ENCODE measurements at places on chromosomes 12 and 14. TPM values are rescaled to one million over a fixed set of nuclear protein-coding genes. Genes with fewer than 3 reads are reported as not detected.

GPRC5D gene
- not detected for total RNA-seq

DNA sequence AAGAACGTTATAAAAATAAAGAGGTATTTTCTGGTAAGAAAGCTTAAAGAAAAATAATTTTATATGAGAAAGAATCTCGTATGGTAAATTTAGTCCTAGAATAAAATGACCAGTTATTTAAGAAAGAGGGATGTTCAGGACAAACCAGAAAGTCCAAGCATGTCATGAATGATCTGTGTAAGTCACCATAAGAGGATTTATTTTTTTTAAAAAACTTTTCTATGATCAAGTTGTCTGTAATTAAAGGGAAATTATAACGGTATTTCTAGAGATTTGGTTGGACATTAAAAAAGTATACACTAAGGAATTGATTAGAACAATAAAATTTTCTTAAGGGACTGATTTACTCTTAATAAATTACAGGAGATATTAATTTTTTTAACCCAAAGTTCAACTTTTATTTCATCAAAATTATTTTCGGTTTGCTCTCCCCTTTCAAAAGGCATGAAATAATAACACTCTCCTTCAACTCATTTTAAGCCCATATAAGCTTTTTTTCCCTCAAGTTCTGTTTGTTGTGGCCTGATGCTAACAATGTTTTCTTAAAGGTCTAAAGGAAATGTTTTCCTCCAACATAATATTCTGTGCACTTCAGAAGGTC is 49.9 kb upstream of the CPSF6 start:
- DNase-seq = no peak
- H3K27ac ChIP-seq = no peak overlapping the region
- H3K27me3 ChIP-seq = no peaks in the 10 kb centered on the region
- peaks cover 1% of the 10 kb centered on the region for H3K36me3 ChIP-seq

GRCh38 chr12:24808651-24809050 is 140.2 kb downstream of the BCAT1 start:
- H3K27ac ChIP-seq = no peak overlapping the region
- no peaks in the 10 kb centered on the region for H3K27me3 ChIP-seq
- H3K4me3 ChIP-seq = no peak overlapping the region
- no peak for DNase-seq
- H3K4me1 ChIP-seq = peaks cover 4% of the 10 kb centered on the region

DNA sequence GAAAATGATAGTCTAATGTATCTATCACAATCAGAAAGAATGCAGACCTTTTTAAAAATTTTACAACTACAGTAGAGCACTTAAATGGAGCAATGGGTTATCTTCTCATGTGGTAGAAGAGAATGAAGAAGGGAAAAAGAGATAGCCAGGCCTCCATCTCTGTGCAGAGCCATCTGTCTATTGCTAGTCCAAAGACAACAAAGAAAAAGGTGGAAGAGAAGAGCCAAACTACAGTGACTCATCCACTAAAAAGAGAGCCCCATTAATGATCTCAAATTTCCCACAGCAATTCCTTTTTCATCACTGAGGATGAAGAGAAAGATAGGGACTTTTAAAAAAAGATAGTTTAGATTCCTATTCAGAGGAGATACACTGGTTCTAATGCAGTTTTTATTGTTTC is 232.9 kb downstream of the ATXN7L3B start:
- H3K4me3 ChIP-seq = no peak overlapping the region
- H3K27me3 ChIP-seq = no peaks in the 10 kb centered on the region
- H3K36me3 ChIP-seq = no peaks in the 10 kb centered on the region
- DNase-seq = no peak

DNA sequence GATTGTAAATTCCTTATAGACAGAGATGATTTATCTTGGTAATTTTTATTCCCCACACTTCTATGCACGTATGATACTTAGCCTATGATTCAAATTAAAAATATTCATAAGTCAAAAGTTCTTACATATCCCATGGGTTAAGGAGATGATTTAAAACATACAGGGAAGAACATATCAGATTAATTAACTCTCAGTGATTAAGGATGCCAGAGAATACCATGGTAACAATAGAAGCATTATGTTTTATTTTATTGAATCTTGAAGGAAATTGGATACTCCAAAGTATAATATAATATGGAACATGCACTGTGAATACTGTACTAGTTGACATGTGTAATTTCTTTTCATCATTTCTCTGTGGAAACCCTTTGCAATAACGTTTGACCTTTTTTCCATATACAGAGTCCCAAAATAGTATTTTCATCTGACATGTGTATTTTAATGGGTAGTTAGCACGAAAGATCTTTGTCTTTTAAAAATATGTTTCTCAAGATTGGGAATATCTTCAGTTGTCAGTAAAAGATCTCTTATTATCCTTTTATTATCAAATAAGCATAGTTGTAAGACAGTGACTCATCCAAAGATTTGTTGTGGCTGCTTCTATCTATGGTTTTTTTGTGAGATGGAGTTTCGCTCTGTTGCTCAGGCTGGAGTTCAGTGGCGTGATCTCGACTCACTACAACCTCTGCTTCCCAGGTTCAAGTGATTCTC is 166.7 kb downstream of the RAD51B start:
- peak; percentile 4 for DNase-seq
- no peak overlapping the region for H3K27ac ChIP-seq

DNA sequence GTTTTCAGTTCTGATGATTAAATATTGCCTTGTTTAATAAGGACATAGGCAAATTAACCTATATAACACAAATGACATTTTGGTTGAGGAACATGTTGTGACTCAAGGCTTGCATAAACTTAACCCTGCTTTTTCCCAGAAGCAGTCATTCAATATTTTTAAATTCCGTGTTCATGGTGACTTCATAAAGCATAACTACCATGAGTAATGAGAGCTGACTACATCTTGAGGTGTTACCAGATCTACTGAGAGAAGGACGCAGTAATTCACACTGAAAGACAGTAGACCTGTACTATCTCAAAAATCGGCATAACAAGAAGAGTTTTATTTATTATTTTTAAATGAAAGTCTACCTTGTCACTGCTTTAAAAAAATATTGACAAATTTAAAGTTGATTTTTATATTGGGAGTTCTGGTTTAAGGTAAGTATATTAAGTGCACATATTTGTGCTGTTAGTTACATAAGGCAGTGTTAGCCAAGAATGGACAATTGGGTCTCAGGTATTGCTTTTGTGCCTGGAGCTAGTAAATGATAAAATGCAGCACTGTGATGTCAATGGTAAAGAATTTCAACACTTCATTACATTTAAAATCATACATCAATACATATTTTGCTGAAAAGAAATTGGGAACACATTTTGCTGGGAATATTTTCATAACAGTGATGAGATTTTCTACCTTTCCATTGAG is 1198.5 kb downstream of the FSCB start:
- DNase-seq = no peak
- H3K4me1 ChIP-seq = no peaks in the 10 kb centered on the region
- H3K27ac ChIP-seq = no peak overlapping the region
- H3K4me3 ChIP-seq = no peak overlapping the region

DNA sequence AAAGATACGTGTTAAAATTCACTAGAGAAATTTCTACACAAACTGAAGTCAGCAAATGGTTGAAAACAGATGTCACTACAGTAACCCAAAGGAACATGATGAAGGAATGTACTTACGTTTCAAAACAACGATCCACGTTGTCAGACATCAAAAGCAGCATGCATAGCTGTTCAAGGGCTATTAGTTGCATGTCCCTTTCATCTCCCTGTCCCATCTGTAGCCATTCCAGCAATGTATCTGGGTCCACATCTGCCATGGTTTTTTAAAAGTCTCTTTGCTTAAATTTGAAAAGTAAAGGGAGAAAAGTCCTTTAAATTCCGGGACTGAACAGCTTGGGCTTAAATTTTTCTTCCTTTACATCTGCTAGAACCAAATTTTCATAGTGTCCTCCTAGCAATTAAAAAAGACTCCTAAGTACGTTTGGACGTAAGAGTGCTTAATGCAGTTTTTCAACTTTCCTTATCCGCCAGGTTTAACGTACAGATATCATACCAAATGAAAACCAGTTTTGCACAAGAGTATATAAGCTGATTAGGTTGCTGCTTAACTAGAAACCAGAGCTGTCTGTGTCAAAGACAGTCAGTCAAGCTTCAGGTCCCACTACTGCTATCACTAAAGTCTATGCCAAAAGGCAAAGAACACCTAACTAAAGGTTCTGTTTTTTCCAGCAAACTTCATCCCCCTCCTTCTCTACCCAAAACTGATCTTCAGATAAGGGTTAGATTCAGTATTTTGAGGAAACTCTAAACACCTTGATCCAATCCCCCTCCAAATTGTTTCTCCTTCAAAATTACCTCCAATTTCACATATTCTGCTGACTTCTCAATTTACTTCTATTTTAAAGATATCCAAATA is 1.7 kb downstream of the HECTD1 start:
- peak overlapping the region; percentile 76 for H3K27ac ChIP-seq
- H3K4me1 ChIP-seq = peaks cover 38% of the 10 kb centered on the region
- H3K36me3 ChIP-seq = peaks cover 21% of the 10 kb centered on the region
- peak overlapping the region; percentile 89 for H3K4me3 ChIP-seq

- H3K27ac ChIP-seq = no peak overlapping the region
- DNase-seq = peak; percentile 94
- no peaks in the 10 kb centered on the region for H3K36me3 ChIP-seq
- H3K4me1 ChIP-seq = peaks cover 10% of the 10 kb centered on the region
- peaks cover 39% of the 10 kb centered on the region for H3K27me3 ChIP-seq
Observed at GRCh38 chr14:106872611-106873446, 1346.4 kb downstream of the TMEM121 start.

GRCh38 chr12:18652596-18652995 is 85.2 kb downstream of the PLCZ1 start:
- H3K4me1 ChIP-seq = no peaks in the 10 kb centered on the region
- H3K27ac ChIP-seq = no peak overlapping the region
- H3K36me3 ChIP-seq = no peaks in the 10 kb centered on the region
- no peaks in the 10 kb centered on the region for H3K27me3 ChIP-seq
- H3K4me3 ChIP-seq = no peak overlapping the region

- H3K36me3 ChIP-seq = no peaks in the 10 kb centered on the region
- DNase-seq = no peak
- H3K4me3 ChIP-seq = no peak overlapping the region
- no peak overlapping the region for H3K27ac ChIP-seq
- H3K27me3 ChIP-seq = no peaks in the 10 kb centered on the region
Observed at GRCh38 chr14:42523666-42524065, 917.0 kb downstream of the LRFN5 start.

DNA sequence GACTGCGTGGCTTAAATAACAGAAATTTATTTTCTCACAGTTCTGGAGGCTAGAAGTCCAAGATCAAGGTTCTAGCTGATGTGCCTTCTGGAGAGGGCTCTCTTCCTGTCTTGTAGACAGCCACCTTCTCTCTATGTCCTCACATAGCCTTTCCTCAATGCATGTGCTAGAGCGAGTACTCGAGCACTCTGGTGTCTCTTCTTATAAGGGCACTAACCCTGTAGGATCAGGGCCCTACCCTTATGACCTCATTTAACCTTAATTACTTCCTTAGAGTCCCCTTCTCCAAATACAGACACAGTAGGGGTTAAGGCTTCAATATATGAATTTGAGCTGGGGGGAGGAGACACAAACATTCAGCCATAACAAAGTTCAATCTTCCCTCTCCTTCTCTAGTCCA is 10.2 kb downstream of the DHH start:
- H3K27ac ChIP-seq = no peak overlapping the region
- H3K27me3 ChIP-seq = peaks cover 17% of the 10 kb centered on the region
- H3K4me3 ChIP-seq = no peak overlapping the region
- DNase-seq = no peak

DNA sequence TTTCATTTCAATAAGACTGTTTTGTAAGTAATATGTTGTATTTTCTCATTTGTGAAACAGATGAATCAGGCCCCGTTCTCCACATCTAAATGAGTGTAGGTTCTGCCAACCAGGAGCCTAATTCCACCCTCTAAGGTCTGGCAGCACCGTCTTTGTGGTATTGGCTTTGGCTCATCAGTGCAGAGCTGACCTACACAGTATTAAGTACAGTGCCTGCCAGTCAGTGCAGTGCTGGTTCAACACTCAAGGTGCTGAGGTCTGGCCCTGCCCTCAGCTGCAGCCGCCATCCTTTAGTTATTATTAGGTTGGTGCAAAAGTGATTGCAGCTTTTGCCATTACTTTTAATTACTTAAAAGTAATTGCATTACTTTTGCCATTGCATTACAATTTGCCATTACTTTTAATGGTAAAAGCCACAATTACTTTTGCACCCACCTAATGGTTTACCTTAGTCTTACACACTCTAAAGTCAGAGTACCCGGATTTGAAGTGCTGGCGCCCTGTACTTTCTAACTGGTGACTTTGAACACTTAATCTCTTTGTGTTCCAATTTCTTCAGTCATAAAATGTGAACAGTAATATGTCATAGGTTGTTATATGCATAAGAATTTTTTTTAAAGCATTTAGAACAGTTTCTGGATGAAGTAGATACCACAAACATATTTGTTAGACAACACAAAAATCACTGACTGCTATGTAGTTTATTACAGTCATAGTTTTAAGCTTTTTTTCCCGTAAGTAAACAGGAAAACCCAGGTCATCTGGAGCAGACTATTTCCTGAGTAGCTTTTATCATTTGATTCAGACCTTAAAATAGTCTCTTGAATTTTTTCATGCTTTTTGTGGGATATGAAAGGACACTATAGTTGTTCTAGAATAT is 99.5 kb downstream of the SYNE2 start:
- no peak overlapping the region for H3K4me3 ChIP-seq
- H3K27ac ChIP-seq = no peak overlapping the region
- DNase-seq = no peak
- peaks cover 17% of the 10 kb centered on the region for H3K36me3 ChIP-seq

GRCh38 chr12:133105620-133106019 is 24.5 kb downstream of the ZNF891 start:
- no peaks in the 10 kb centered on the region for H3K4me1 ChIP-seq
- DNase-seq = no peak
- peaks cover 91% of the 10 kb centered on the region for H3K36me3 ChIP-seq
- H3K4me3 ChIP-seq = no peak overlapping the region

GRCh38 chr14:67857778-67858350 is 38.3 kb downstream of the RAD51B start:
- peaks cover 5% of the 10 kb centered on the region for H3K36me3 ChIP-seq
- no peak overlapping the region for H3K4me3 ChIP-seq
- no peak for DNase-seq
- H3K27me3 ChIP-seq = no peaks in the 10 kb centered on the region
- peaks cover 14% of the 10 kb centered on the region for H3K4me1 ChIP-seq
- H3K27ac ChIP-seq = no peak overlapping the region

Measured in activated naive CD4-positive, alpha-beta T cell treated with anti-CD3 and anti-CD28 coated beads for 36 hours (primary cell).